ENCODE measurements at places on chromosomes 1 and 21.

DNA sequence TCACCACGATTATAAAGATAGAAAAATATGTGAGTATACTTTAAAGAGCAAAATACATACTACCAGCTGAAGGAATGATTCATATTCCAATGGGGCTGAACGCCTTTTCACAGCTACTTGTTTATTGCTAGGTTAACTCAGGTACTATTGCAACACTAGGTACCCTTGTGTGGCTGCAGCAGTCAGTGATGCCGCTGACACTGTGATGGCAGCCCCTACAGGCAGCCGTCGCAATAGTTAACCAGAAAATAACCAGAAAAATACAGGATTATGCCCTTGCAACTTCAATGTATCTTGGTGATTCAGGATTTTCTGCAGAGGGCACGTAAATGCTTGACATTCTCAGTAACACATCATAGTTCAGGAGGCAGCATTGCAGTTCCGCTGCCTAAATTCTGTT lies 1.6 kb upstream of the MARK1 start:
- DNase-seq, result no peak
- H3K36me3 ChIP-seq, result no peaks in the 10 kb centered on the region
- H3K27me3 ChIP-seq, result peaks cover 17% of the 10 kb centered on the region
- H3K4me3 ChIP-seq, result no peak overlapping the region
- H3K27ac ChIP-seq, result no peak overlapping the region

GRCh38 chr1:174743654-174744561 lies 255.8 kb upstream of the CACYBP start:
- no peak overlapping the region for H3K4me3 ChIP-seq
- H3K27me3 ChIP-seq, result no peaks in the 10 kb centered on the region
- DNase-seq, result no peak
- H3K27ac ChIP-seq, result no peak overlapping the region
- peaks cover 2% of the 10 kb centered on the region for H3K36me3 ChIP-seq
- H3K4me1 ChIP-seq, result peaks cover 20% of the 10 kb centered on the region

DNA sequence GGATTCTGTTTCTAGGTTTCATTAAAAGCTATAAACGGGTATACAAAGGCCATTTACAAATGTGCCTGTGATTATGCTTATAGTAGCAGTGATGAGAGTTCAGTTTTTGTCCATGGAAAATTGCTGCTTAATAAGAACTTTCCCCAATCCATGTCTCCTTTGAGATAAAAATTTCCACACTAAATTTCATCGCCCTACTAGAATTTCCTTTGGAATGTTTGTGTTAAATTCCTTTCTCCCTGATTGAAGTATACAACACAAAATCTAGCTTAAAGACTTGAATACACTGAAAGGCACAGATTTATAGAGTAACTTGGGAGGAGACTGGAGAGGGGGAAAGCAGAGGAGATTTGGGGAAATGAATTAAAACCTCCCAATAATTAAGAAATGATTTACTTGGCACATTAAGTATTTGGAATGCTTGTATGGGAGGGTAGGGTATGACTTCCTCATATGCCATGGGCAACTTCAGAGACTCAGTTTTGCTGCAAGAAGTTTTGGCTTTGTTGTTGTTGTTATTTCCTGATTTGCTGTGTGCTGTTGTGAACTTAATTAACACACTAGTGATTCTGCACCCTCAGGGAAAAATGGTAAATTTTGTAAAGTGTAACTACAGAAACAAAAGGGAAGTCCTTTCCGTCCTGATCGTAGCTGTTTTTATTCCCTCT lies 157.6 kb upstream of the LMO4 start:
- no peak overlapping the region for H3K27ac ChIP-seq
- DNase-seq, result no peak
- peaks cover 1% of the 10 kb centered on the region for H3K36me3 ChIP-seq

DNA sequence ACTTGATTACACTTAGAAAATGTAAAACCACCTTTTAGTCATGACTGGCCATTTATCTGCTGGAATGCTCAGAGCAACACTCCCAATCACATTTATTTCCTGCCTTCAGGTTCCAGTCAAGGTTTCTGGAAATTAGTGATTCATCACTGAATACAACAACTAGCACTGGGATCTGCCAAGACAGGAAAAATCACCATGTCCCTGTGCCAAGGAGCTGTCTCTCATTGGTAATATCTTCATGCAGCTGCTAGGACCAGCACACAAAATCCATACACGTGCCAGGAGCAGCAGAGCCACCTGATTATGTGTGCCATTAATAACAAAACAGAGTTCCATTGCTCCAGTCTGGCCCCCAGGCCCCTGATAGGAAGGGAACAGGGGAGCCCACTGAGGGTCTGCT lies 194.6 kb downstream of the TNR start:
- no peak overlapping the region for H3K4me3 ChIP-seq
- H3K4me1 ChIP-seq, result peaks cover 25% of the 10 kb centered on the region
- H3K27ac ChIP-seq, result no peak overlapping the region
- no peaks in the 10 kb centered on the region for H3K27me3 ChIP-seq
- H3K36me3 ChIP-seq, result peaks cover 13% of the 10 kb centered on the region

- peaks cover 7% of the 10 kb centered on the region for H3K27me3 ChIP-seq
- no peak for DNase-seq
- no peaks in the 10 kb centered on the region for H3K36me3 ChIP-seq
- H3K4me1 ChIP-seq, result no peaks in the 10 kb centered on the region
Observed at GRCh38 chr1:7495962-7496361, 275.1 kb upstream of the VAMP3 start.
